ENCODE measurements at places on chromosomes 7 and 10.

GRCh38 chr7:29780346-29780745, 26.0 kb upstream of the WIPF3 start:
- no peak for DNase-seq

DNA sequence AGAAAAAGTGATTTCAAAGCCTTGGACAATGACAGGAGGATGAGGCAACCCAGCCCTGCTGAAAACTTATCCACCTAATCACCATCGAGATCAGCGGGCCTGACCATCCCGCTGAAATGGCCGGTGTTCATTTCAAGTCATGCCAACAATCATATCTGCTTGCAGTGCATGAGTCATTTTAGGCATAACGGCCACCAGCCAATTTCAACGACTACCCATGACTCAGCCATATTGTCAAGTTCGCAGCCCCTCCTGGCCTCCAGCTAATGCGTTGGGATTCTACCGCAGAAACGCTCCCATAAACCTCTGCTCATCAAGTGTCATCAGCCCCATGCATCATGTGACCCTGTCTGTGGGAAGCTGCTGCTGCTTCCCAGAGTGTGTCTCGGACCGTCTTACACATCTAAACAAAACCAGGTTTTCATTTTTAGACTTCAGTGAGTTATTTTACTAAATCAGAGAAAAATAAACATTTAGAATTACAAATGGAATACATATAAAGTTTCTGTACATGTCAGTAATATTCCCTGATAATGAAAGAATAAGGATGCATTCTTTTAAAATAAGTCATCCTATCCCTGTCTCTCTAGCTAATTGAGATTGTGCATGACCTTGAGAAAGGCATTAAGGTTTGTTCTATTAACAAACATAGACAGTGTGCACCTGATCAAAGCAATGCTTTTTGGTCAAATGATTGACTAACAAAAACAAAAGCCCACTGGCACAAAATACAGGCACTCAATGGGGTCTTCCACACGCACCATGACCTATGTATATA, 188.9 kb downstream of the ADAM12 start:
- peak; percentile 87 for DNase-seq

GRCh38 chr7:18889436-18889835, 228.0 kb downstream of the TWIST1 start:
- DNase-seq: no peak

- DNase-seq: peak; percentile 41
These were observed 236.0 kb downstream of the MAGI2 start for GRCh38 chr7:79217468-79217867.

- DNase-seq: no peak
These were observed 232.9 kb upstream of the CCDC6 start for GRCh38 chr10:60139290-60139689.

- DNase-seq: peak; percentile 73
These were observed 135.8 kb downstream of the PLCE1 start for GRCh38 chr10:94129393-94130130.

DNA sequence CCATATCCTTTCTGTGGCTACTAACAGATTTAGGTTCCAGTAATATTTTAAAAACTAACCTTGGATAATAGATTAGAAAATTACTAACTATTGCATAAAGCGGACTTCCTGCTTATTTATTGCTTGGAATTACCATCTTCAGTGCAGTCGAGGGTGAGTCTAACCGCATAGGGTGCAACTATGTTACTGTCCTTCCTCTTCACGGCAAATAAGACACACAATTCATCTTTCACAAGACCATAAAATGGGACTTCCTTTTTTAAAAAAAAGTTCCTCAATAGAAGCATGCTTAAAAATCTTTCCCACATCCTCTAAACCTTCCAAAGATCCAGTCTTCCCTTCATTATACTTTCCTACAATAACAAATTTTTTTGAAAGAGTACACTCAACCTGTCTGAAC, 2.1 kb downstream of the SLC25A40 start:
- no peak for DNase-seq

DNA sequence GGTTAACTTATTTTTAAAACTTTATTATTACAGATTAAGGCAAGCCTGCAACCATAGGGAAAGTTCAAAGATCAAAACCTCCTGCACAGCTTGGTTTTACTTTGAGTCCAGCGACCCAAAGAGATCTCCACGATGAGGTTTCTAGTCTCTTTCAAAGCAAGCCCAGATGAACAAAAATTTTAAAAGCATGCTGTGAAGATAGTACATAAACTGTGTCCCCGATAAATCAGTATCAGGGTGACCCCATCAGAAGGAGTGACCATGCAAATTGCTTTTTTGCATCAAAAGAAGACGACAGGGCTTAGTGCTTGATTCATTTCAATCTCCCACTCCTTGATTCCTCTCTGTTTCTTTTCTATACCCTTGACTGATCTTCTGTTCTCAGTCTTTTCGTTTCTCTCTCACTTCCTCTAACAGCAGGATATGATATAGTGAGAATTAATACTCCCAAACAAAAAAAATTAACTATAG, 16.0 kb upstream of the DNTT start:
- no peak for DNase-seq

- DNase-seq: peak; percentile 79
These were observed 4.6 kb downstream of the TLL2 start for GRCh38 chr10:96509017-96509641.

GRCh38 chr7:156096771-156097538, 284.7 kb upstream of the SHH start:
- DNase-seq: no peak

Measured in HFFc6 (cell line).